ENCODE measurements at places on chromosomes 7 and 10.

DNA sequence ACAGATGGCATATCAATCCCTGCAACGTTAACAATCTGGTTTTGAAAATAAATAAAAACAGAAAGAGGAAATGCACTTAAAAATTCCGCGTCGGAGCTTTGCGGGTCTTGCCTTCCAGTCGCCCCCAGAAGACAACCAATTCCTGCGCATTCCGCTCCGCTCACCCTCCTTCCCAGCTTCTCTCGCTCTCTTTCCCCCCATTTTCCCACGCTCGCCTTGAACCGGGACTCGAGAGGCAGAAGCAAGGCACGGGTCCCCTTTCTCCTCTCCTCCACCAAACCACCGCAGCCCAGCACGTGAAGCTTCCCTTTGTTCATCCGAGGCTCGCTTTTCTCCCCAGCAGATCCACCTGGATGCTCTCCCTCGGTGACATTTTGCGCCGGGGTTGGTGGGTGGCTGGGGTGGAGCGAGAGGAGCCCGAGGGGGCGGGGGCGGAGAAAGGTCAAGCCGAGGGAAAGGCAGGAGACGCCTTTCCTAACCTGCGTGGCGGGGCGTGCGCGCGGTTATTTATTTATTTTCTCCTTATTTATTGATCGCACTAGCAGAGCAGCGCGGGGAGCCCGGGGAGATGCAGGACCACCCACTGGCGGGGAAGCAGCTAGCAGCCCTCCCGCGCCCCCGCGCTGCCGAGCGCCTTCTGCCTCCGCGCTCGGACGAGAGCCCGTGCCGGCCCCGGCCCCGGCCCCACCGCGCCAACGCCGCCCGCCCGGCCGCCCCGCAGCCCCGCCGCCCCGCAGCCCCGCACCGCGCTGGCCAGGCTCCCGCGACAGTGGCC, at the start of gene KCND2:
TSS of gene KCND2 (plus strand) at position 475 of the 775 bp plus-strand sequence.
- no peak for DNase-seq

- DNase-seq, result no peak
Observed at GRCh38 chr10:114552050-114552449, 106.0 kb downstream of the ABLIM1 start.

DNA sequence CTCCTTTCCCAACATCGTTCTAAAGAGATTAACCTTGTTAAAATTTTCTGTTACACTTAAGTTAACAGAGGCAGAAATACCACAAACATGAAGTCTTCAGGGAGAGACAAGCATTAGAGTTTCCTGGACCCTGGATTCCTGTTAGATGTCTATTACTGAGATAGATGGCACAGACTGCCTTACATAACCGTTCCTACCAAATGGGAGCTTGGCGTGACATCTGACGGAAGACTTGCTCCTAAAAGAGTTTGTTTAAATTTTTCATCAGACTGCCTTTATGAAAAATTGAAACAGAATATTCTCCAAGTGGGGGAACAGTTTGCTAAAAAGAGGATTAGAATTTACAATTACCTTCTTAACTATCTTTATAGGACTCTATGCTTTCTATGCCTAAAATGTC, 22.7 kb downstream of the ANK3 start:
- DNase-seq, result no peak

- DNase-seq, result no peak
Observed at GRCh38 chr10:1208366-1209311, 152.5 kb downstream of the WDR37 start.

DNA sequence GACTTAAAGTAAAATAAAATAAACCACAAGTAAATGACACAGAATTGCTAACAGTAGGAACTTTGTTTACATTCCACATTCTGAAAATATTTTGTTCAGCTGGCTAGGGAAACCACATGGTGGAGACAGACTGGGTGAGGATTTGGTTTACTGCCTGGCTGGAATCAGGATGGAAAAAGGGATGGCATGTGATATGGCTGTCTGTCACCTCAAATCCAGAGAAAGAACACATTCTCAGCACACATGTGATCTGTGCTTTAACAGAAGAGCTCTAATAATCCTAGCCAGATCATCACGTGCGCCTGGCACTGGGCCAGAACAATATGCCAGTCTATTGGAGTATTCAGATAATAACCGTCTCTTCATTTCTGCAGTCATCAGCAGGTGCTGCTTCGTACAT, 90.9 kb upstream of the PIP4K2A start:
- DNase-seq, result peak; percentile 87

- DNase-seq, result no peak
Observed at GRCh38 chr7:157438121-157439025, 101.6 kb downstream of the DNAJB6 start.

DNA sequence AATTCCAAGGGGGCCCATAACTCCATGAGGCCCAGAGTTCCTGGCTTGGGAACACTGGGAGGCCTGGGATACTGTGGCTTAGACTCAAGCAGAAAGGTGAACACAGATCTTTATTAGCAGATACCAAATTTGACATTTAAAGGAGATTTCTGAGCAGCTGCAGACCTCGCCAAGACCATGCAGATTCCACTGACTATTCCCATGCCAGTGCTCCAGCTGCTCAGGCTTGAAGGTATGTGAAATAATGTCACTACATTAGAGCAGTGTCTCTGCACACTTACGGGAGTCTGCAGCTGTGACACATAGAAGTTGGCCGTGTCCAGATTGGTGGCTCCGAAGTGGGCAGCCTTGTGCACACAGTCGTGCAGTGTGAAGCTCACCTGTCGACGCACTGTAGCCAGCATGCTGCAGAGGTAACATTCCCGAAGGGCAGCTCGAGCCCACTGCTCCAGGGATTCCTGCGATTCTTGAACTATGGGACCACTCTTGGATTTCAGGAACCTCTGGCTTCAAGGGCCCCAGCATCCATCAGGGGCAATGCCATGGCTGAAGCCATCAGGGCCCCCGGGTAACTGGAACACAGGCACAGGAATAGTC, 46.1 kb downstream of the SEPTIN7 start:
- no peak for DNase-seq

All from globus pallidus (tissue), 1 donor.